ENCODE measurements at places on chromosomes 11 and 22. TPM values are rescaled to one million over a fixed set of nuclear protein-coding genes. Genes with fewer than 3 reads are reported as not detected.

TYR gene
- not detected for total RNA-seq

OR52N1 gene
- not detected for total RNA-seq

RPUSD4 gene
- 47.1 TPM for total RNA-seq

RHOD gene
- 6.6 TPM for total RNA-seq

GRM5 gene
- total RNA-seq: not detected

- peaks cover 3% of the 10 kb centered on the region for H3K4me1 ChIP-seq
- no peaks in the 10 kb centered on the region for H3K27me3 ChIP-seq
- no peak overlapping the region for H3K4me3 ChIP-seq
- no peak for DNase-seq
- H3K27ac ChIP-seq: no peak overlapping the region
Measured at GRCh38 chr11:9745411-9746211, 81.7 kb downstream of the SWAP70 start.

DNA sequence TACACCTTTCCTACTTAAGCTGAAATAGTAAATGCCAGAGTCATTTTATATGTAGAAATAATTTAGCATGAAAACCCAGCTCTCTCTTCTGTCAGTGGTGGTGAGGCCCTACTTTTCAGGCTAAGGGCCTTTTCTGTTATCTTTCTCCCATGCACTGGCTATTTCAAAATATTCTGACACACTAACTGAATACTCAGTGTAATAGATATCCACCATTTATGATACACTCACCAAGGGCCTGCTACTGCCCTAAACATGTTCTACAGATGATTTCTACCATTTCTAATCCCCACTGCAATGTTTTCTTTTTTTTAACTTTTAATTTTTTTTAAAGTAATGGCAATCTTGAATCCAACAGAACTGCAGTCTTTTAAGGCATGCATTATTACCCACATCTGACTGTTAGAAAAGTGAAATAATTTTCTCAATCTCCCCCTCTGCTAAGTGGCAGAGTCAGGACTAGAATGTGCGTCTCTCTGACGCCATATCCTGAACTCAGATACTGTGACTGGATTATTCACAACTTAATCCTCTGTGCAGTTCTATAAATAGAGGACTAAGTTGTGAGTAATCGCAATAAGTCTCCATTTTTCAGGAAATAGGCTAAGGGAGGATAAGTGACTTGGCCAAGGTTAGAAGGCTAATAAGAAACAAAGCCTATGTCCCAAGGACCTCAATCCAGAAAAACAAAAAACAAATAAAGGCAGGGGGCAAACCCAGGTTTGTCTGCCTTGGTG is 44.0 kb downstream of the GRAMD1B start:
- no peak for DNase-seq
- no peak overlapping the region for H3K4me3 ChIP-seq
- no peak overlapping the region for H3K27ac ChIP-seq
- H3K36me3 ChIP-seq: no peaks in the 10 kb centered on the region

- H3K27ac ChIP-seq: no peak overlapping the region
- peaks cover 8% of the 10 kb centered on the region for H3K4me1 ChIP-seq
- peaks cover 4% of the 10 kb centered on the region for H3K27me3 ChIP-seq
- no peak overlapping the region for H3K4me3 ChIP-seq
- no peaks in the 10 kb centered on the region for H3K36me3 ChIP-seq
Measured at GRCh38 chr11:112281726-112282125, 21.1 kb upstream of the PLET1 start.

DNA sequence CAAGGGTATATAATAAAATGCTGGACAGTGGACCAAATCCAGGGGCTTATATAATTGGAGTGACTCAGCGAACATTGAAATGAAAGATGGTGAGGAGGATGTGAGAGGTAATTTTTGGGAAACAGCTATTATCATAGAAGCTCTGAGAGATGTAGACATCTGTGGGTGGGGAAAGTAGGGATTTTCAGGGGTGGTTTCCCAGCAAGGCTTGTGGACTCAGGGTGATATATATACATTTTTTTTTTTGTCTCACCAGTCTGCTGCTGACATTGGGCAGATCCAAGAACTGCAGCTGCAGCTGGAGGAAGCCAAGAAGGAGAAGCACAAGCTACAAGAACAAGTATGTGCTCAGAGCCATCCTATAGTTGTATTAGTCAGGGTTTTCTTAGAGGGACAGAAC is 208.1 kb downstream of the MYO18B start:
- no peaks in the 10 kb centered on the region for H3K36me3 ChIP-seq
- no peak for DNase-seq
- H3K4me3 ChIP-seq: no peak overlapping the region
- peaks cover 14% of the 10 kb centered on the region for H3K4me1 ChIP-seq
- H3K27me3 ChIP-seq: no peaks in the 10 kb centered on the region

- H3K36me3 ChIP-seq: no peaks in the 10 kb centered on the region
- DNase-seq: no peak
- H3K27ac ChIP-seq: no peak overlapping the region
- H3K4me3 ChIP-seq: no peak overlapping the region
- H3K27me3 ChIP-seq: no peaks in the 10 kb centered on the region
- H3K4me1 ChIP-seq: peaks cover 28% of the 10 kb centered on the region
Measured at GRCh38 chr11:15716550-15716949, 601.8 kb downstream of the INSC start.

- H3K27me3 ChIP-seq: no peaks in the 10 kb centered on the region
- peaks cover 34% of the 10 kb centered on the region for H3K4me1 ChIP-seq
- H3K4me3 ChIP-seq: no peak overlapping the region
- H3K36me3 ChIP-seq: no peaks in the 10 kb centered on the region
Measured at GRCh38 chr11:95301474-95301873, 70.5 kb upstream of the SESN3 start.

GRCh38 chr22:17946662-17947367 is 77.5 kb downstream of the MICAL3 start:
- H3K27me3 ChIP-seq: no peaks in the 10 kb centered on the region
- no peak for DNase-seq
- H3K4me3 ChIP-seq: no peak overlapping the region
- peaks cover 48% of the 10 kb centered on the region for H3K4me1 ChIP-seq
- H3K27ac ChIP-seq: no peak overlapping the region
- no peaks in the 10 kb centered on the region for H3K36me3 ChIP-seq

GRCh38 chr11:117535201-117535849 is 207.7 kb downstream of the CEP164 start:
- H3K27me3 ChIP-seq: no peaks in the 10 kb centered on the region
- peaks cover 13% of the 10 kb centered on the region for H3K4me1 ChIP-seq
- no peaks in the 10 kb centered on the region for H3K36me3 ChIP-seq
- H3K4me3 ChIP-seq: no peak overlapping the region

DNA sequence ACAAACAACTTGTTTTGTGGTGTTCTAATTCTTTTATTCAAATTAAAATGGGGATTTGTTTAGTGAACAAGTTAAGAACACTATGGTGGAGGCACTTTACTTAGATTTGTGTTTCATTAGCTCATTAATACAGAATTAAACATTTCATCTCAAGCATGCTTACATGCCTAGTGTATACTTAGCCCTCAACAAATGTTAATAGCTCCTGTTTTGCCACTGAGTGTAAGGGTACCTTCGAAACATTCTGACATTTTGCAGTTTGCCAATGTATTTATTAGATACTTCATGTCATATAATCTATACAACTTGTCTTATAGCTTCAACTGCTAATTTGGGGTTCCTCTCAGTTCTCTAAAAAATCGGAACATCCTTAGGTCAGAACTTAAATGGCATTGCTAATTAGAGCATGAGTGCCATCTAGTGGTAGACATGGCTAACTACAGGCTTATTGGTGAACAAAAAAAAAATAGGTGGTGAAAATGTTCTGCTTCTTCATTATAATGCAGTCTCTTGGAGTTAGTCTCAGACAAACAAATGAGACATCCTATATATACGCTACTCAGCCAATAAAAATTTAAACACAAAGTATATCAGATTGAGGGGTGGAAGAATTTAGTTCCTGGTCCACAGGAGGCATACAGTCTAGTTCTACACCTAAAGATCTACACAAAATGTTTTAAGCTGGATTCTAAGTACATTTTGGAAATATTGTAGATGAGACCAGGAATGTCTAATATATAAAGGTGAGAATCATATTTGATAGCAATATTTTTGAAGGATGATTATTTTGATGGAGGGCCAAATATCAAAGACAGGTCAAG is 4.9 kb upstream of the CNTN5 start:
- H3K27me3 ChIP-seq: peaks cover 28% of the 10 kb centered on the region
- no peak overlapping the region for H3K27ac ChIP-seq
- no peaks in the 10 kb centered on the region for H3K36me3 ChIP-seq
- H3K4me3 ChIP-seq: no peak overlapping the region

- peaks cover 37% of the 10 kb centered on the region for H3K4me1 ChIP-seq
- peaks cover 28% of the 10 kb centered on the region for H3K27me3 ChIP-seq
- H3K36me3 ChIP-seq: no peaks in the 10 kb centered on the region
- no peak overlapping the region for H3K27ac ChIP-seq
- H3K4me3 ChIP-seq: no peak overlapping the region
Measured at GRCh38 chr11:94737171-94737611, 31.0 kb upstream of the AMOTL1 start.

DNA sequence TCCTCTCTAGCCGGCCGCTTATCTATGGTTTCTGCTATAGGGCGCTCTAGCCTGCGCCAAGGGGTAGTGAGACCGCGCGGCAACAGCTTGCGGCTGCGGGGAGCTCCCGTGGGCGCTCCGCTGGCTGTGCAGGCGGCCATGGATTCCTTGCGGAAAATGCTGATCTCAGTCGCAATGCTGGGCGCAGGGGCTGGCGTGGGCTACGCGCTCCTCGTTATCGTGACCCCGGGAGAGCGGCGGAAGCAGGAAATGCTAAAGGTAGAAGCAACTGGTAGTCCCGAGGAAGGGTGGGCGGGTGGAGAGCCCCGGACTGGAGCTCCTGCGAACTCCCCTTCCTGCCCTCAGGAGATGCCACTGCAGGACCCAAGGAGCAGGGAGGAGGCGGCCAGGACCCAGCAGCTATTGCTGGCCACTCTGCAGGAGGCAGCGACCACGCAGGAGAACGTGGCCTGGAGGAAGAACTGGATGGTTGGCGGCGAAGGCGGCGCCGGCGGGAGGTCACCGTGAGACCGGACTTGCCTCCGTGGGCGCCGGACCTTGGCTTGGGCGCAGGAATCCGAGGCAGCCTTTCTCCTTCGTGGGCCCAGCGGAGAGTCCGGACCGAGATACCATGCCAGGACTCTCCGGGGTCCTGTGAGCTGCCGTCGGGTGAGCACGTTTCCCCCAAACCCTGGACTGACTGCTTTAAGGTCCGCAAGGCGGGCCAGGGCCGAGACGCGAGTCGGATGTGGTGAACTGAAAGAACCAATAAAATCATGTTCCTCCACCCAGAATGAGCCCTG is at the start of the genes LBHD1 and UQCC3:
TSS of gene LBHD1 (minus strand) at position 660 of the 782 bp plus-strand sequence. CDS start 2,236 bp downstream, outside the sequence.
TSS of gene UQCC3 (plus strand) at position 66 of the 782 bp plus-strand sequence. CDS start at position 139, 73 bp downstream.
- peak; percentile 95 for DNase-seq
- no peaks in the 10 kb centered on the region for H3K27me3 ChIP-seq
- H3K4me1 ChIP-seq: peaks cover 6% of the 10 kb centered on the region

DNA sequence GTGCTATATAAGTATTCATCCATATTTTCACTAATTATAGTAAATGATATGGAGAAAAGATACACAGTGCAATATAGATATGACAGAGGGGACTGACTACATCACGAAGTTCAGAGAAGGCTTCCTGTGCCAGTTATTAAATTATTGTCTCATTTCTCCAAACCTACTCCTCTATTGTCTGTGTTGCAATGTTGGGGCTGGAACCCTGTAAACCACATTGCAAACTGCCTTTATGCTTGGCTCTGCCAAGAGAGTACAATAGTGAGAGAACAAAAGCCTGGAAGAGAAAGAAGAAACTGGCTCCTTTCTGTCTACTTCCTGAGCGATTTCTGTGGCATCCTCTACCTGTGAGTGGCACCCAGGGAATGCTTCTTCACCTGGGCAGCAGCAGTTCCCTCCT is 46.4 kb downstream of the ME3 start:
- H3K36me3 ChIP-seq: no peaks in the 10 kb centered on the region
- H3K4me1 ChIP-seq: peaks cover 4% of the 10 kb centered on the region
- H3K4me3 ChIP-seq: no peak overlapping the region
- H3K27ac ChIP-seq: no peak overlapping the region
- DNase-seq: no peak
- no peaks in the 10 kb centered on the region for H3K27me3 ChIP-seq

DNA sequence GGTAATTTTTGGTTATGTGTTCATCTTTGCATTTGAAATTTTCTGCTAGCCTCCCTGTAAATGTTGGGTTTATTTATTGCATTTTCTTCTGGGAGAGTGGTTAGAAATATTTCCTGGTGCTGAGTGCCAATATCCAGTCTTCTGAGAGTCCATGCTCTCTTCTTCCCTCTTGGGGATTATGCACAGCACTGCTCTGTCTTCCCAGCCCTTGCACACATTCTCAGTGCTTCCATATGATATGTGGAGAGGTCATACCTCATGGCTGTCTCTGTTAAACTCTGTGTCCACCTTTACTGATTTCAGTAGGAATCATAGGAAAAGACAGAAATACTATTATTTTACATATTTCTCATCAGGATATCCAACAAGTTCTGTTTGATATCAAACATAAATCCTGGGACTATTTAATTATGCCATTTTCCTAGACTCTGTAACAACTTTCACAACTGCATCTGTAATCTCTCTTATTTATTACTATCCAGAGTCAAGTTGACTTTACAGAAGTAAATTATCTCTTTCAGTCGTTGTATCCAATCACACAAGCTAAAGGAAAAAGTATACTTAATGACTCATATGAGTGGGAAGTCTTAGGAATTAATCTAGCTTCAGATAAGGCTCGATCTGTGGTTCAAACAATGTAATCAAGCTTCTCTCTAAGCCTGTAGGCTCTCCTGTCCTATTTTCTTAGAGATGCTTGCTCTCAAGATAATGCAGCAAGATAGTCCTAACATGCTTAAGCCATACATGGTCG is 2.7 kb upstream of the NXPE1 start:
- H3K36me3 ChIP-seq: no peaks in the 10 kb centered on the region
- no peaks in the 10 kb centered on the region for H3K27me3 ChIP-seq
- no peak overlapping the region for H3K27ac ChIP-seq
- H3K4me1 ChIP-seq: peaks cover 15% of the 10 kb centered on the region
- no peak for DNase-seq

- no peak overlapping the region for H3K4me3 ChIP-seq
- H3K27ac ChIP-seq: no peak overlapping the region
- H3K4me1 ChIP-seq: peaks cover 8% of the 10 kb centered on the region
- H3K36me3 ChIP-seq: no peaks in the 10 kb centered on the region
- DNase-seq: no peak
Measured at GRCh38 chr11:131301306-131301705, 69.1 kb upstream of the NTM start.

DNA sequence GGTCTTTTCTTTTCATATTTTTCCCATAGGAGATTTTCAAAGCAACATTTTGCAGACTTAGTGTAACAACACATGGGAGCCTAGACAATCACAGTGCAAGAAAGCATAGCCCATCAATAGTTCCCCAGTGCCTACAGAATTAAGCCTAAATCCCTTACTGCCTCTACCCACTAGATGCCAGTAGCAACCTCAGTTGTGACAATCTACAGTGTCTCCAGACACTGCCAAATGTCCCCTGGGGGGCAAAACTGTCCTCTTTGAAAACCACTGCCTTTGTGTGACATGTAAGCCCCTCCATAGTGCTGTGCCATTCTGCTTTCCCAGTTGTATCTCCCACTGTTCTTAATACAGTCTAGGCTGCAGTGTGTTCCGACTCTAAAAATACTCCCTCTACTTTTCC is 1329.0 kb downstream of the LRRC4C start:
- no peak overlapping the region for H3K27ac ChIP-seq
- H3K4me3 ChIP-seq: no peak overlapping the region
- H3K36me3 ChIP-seq: no peaks in the 10 kb centered on the region
- H3K27me3 ChIP-seq: no peaks in the 10 kb centered on the region
- peak; percentile 72 for DNase-seq
- H3K4me1 ChIP-seq: no peaks in the 10 kb centered on the region

Data from neural progenitor cell (in vitro differentiated cells).